ENCODE measurements at places on chromosomes 11 and 22. TPM values are rescaled to one million over a fixed set of nuclear protein-coding genes. Genes with fewer than 3 reads are reported as not detected.

GRCh38 chr11:68997124-68997994, 15.7 kb downstream of the MRGPRF start:
- H3K36me3 ChIP-seq = no peaks in the 10 kb centered on the region
- H3K27me3 ChIP-seq = peaks cover 4% of the 10 kb centered on the region
- no peak overlapping the region for H3K27ac ChIP-seq

DNA sequence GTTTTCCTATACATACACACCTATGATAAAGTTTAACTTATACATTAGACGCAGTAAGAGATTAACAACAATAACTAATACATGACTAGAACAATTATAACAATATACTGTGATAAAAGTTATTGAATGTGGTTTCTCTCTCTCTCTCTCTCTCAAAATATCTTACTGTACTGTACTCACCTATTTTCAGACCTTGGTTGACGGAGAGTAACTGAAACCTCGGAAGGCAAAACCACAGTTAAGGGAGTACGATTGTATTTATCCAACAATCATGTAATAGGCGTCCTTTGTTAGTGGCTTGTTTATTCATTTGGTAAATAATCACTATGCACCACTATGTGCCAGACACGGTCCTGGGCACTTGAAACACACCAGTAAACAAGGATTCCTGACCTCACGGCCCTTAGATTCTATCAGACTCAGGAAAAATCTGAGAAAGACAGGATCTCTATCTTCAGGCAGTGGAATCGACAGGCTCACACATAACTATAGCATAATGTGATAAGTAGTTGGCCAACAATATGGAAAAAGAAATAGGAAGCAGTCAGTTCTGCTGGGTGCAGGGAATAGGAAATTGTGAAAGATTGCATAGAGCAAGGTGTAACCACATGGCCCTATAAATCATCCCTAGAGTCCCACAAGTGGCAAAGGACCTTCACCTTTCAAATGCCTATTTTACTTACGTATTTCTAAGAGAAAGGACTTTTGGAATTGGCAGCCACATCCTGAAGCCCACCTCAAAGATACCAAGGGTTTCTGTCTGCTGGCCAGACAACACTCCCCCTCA, 12.0 kb downstream of the ETS1 start:
- H3K36me3 ChIP-seq = no peaks in the 10 kb centered on the region
- no peak for DNase-seq
- no peak overlapping the region for H3K4me3 ChIP-seq
- no peak overlapping the region for H3K27ac ChIP-seq
- H3K27me3 ChIP-seq = no peaks in the 10 kb centered on the region

The IZUMO1R gene
- total RNA-seq = not detected

GRCh38 chr11:13233173-13233745, 44.3 kb upstream of the BMAL1 start:
- no peaks in the 10 kb centered on the region for H3K4me1 ChIP-seq
- no peaks in the 10 kb centered on the region for H3K27me3 ChIP-seq
- no peaks in the 10 kb centered on the region for H3K36me3 ChIP-seq
- no peak for DNase-seq

DNA sequence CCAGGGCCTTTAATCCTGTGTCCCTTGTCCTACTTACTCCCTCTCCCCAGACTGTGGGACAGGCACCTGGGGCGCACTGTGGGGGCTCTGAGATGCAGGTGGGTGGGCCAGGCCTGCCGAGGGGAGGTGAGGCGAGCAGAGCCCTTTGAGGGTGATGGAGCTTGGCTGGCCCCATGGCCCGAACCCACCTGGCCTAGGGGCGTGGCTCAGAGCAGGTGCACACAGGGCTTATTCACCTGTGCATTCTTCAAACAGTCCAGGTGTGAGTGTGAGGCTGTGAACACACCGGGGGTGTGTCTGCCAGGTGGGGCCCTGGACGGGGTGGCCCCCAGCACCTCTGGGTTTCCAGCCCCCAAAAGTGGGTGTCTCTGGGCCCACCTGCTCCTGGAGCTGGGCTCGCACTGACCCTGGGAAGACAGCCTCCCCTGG, 9.0 kb upstream of the MUC5AC start:
- H3K4me3 ChIP-seq = no peak overlapping the region
- peaks cover 1% of the 10 kb centered on the region for H3K36me3 ChIP-seq
- peaks cover 4% of the 10 kb centered on the region for H3K4me1 ChIP-seq
- H3K27ac ChIP-seq = no peak overlapping the region
- peaks cover 5% of the 10 kb centered on the region for H3K27me3 ChIP-seq

The FOLR3 gene
- total RNA-seq = not detected

The TMEM126A gene
- total RNA-seq = 47.5 TPM

Measured in activated naive CD4-positive, alpha-beta T cell treated with anti-CD3 and anti-CD28 coated beads for 36 hours (primary cell).